ENCODE measurements at places on chromosomes 6 and 20.

- peak; percentile 86 for DNase-seq
These were observed 113.7 kb upstream of the BCLAF1 start for GRCh38 chr6:136403110-136403980.

- no peak for DNase-seq
These were observed 49.8 kb downstream of the SPATA2 start for GRCh38 chr20:49865559-49865958.

DNA sequence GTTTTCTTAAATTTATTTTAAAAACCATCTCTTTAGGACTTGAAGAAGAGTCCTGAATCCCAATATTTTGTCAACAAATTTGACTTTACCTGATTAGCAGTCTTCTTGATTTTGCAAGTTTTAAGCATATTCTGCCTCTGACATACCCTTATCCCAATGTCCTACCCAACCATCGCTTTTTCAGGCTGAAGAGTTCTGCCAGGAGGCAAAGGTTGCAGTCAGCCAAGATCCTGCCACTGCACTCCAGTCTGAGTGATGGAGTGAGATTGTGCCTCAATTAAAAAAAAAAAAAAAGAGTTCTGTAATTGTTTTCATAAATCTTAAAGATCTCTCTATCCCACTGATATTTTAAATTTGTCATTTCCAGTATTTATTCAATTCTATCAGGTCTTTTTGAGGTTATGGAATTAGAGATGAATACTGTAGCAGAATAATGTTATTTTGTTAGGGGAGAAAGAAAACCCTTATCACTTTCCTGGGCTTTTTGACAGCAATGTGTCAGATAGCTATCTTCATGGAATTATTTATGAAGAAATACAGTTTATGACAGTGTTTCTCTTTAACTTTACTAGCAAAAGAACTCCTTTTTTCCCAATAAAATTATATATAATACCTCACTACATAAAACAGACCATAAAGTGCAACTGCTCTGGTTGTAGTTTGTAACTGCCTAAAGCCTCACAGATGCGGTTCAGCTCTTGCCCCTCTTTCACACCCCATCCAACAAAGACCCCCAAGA is 78.2 kb downstream of the IBTK start:
- no peak for DNase-seq

- peak; percentile 95 for DNase-seq
These were observed 26.0 kb downstream of the GPX6 start for GRCh38 chr6:28489366-28490204.

DNA sequence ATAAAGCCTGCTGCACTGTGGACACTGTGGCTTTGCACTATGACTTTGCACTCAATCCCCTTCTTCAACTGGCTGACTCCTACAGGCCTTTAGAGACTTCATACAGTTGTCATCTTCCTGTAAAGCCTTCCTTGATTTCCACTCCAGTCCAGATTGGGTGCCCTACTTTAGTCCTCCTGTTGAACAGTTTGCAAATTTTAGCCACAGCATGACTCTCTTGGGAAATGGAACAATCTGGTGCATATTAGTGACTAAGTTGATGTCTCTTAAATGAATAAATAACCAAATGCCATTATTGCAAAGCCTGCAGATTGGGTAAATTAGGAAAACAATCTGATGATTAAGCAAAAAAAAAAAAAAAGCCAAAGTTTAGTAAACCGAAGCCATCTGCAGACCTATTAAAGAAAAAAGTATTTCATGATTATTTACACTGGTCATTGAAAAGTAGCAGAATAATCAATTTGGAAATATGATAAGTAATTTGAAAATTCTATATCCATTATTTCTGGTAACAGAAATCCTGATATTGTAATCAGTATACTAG is 12.6 kb downstream of the PLCB4 start:
- no peak for DNase-seq

Measured in NB4 (cell line).